ENCODE measurements at places on chromosomes 12 and 14. TPM values are rescaled to one million over a fixed set of nuclear protein-coding genes. Genes with fewer than 3 reads are reported as not detected.

GRCh38 chr12:71725011-71725410 lies 29.7 kb upstream of the RAB21 start:
- H3K27me3 ChIP-seq = no peaks in the 10 kb centered on the region
- no peaks in the 10 kb centered on the region for H3K36me3 ChIP-seq
- DNase-seq = no peak
- no peaks in the 10 kb centered on the region for H3K4me1 ChIP-seq
- H3K27ac ChIP-seq = no peak overlapping the region

DNA sequence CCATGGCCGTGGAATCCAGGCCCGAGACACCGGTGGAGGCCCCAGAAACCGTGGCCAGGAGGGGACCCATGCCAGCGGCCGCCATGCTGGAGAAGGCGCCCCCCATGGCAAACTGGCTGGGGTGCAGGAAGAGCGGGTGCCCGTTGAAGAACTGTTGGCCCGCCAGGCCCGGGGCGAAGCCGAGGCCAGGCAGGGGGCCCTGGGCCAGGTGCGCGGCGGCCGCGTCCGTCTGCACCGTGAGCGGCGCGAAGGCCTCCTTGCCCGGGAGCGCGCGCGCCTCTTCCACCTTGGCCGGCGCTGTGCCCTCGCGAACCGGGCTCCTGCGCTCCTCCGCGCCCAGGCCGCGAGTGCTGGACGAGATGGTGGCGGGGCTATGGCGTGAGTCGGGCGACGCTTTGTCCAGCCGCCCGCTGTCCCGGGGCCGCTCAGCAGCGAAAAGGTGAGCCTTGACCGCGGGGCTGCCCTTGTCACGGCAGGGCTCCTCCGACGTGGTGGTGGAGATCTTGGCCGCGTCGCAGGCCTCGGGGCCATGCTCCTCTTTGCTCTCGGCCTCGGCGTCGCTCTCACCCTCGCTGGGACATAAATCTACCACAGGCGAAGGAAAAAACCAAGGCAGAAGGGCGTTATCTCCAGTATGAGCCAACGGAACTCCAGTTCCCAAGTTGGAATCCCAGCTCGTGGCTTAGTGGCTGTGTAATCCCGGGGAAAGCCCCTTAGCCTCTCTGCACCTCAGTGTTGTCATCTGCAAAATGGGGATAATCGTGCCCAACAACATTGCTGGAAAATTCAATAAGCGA lies 9.5 kb downstream of the TBX3 start:
- H3K27me3 ChIP-seq = peaks cover 69% of the 10 kb centered on the region
- no peak for DNase-seq
- H3K36me3 ChIP-seq = no peaks in the 10 kb centered on the region
- no peak overlapping the region for H3K4me3 ChIP-seq
- H3K4me1 ChIP-seq = no peaks in the 10 kb centered on the region

DNA sequence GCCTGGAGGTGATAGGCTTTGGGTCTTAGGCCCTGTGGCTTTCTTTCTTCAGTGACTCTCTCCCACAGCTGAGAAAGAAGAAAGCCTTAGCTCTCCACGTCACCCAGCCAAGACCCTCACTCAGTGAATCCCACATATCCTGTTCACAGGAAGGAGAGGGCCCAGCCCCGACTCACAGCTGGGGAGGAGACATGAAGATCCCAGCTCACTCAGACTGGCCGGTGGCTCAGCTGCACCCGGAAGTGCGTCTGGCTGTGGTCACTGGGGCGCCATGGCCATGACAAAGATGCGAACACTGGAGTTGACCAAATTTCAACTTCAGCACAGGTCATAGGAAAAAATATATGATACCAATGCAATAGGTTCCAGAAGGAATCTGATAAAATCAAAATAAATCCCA lies 14.2 kb downstream of the DLK1 start:
- no peaks in the 10 kb centered on the region for H3K36me3 ChIP-seq
- H3K4me1 ChIP-seq = no peaks in the 10 kb centered on the region
- no peak for DNase-seq
- no peak overlapping the region for H3K4me3 ChIP-seq
- H3K27ac ChIP-seq = no peak overlapping the region

GRCh38 chr14:58133739-58134138 lies 18.3 kb downstream of the ARMH4 start:
- H3K4me1 ChIP-seq = no peaks in the 10 kb centered on the region
- H3K27me3 ChIP-seq = peaks cover 13% of the 10 kb centered on the region
- H3K4me3 ChIP-seq = no peak overlapping the region
- DNase-seq = no peak
- no peaks in the 10 kb centered on the region for H3K36me3 ChIP-seq

DNA sequence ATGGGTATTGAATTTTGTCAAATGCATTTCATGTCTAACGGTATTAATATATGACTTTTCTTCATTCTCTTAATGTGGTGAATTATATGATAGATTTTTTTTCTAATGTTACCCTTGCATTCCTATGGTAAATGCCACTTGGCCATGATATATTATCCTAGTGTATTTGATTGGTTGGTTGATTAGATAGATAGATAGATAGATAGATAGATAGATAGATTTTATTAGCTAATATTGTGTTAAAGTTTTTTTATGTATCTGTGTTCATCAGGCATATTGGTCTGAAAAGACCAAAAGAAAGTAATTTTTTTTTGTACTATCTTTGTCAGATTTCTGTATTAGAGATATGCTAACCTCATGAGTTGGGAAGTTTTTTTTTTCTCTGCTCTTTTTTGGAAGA lies 124.6 kb downstream of the TGFB3 start:
- H3K4me3 ChIP-seq = no peak overlapping the region
- no peaks in the 10 kb centered on the region for H3K36me3 ChIP-seq
- H3K27me3 ChIP-seq = no peaks in the 10 kb centered on the region
- H3K4me1 ChIP-seq = peaks cover 3% of the 10 kb centered on the region
- no peak for DNase-seq

GRCh38 chr12:43444940-43445564 lies 107.0 kb downstream of the ADAMTS20 start:
- no peaks in the 10 kb centered on the region for H3K4me1 ChIP-seq
- H3K36me3 ChIP-seq = no peaks in the 10 kb centered on the region
- no peaks in the 10 kb centered on the region for H3K27me3 ChIP-seq
- H3K27ac ChIP-seq = no peak overlapping the region

DNA sequence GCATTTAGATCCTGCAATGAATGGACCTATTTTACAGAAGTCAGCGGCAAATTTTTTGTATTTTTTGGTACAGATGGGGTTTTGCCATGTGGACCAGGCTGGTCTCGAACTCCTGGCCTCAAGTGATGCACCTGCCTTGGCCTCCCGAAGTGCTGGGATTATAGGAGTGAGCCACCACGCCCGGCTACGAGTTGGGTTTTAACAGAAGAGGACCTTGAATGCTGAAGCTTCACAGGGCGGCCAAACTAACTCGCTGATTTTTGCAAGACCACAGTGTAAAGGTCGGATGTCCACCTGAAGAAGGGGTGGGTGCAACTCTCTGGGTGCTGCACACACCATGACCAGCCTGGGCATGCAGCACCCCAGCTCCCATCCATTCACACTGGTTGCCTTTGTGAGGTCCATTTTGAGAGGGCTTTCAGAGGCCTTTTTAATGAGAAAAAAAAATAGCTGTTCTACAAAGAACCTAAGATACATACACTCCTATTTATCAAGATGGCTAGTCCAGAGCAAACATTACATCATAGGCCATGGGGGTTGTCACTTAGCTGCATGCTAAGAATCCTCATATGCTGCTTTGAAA lies 21.6 kb upstream of the CDK2AP1 start:
- H3K27ac ChIP-seq = no peak overlapping the region
- no peaks in the 10 kb centered on the region for H3K27me3 ChIP-seq
- H3K4me3 ChIP-seq = no peak overlapping the region
- DNase-seq = no peak
- peaks cover 2% of the 10 kb centered on the region for H3K4me1 ChIP-seq

GRCh38 chr14:58722441-58722840 lies 84.7 kb downstream of the DACT1 start:
- DNase-seq = no peak
- H3K36me3 ChIP-seq = no peaks in the 10 kb centered on the region
- H3K4me1 ChIP-seq = no peaks in the 10 kb centered on the region
- H3K27me3 ChIP-seq = no peaks in the 10 kb centered on the region
- no peak overlapping the region for H3K27ac ChIP-seq

GRCh38 chr14:60189923-60190840 lies 25.0 kb upstream of the DHRS7 start:
- H3K4me3 ChIP-seq = no peak overlapping the region
- peaks cover 2% of the 10 kb centered on the region for H3K27me3 ChIP-seq
- DNase-seq = no peak
- H3K36me3 ChIP-seq = no peaks in the 10 kb centered on the region
- H3K4me1 ChIP-seq = no peaks in the 10 kb centered on the region

GRCh38 chr12:66048218-66048834 lies 82.2 kb downstream of the LLPH start:
- no peaks in the 10 kb centered on the region for H3K4me1 ChIP-seq
- peaks cover under 1% of the 10 kb centered on the region for H3K27me3 ChIP-seq
- H3K4me3 ChIP-seq = no peak overlapping the region
- DNase-seq = no peak

- no peak overlapping the region for H3K27ac ChIP-seq
- H3K4me1 ChIP-seq = no peaks in the 10 kb centered on the region
- no peak overlapping the region for H3K4me3 ChIP-seq
- H3K27me3 ChIP-seq = peaks cover 11% of the 10 kb centered on the region
- no peak for DNase-seq
Observed at GRCh38 chr12:113401066-113402000, 2.4 kb downstream of the SDS start.

DNA sequence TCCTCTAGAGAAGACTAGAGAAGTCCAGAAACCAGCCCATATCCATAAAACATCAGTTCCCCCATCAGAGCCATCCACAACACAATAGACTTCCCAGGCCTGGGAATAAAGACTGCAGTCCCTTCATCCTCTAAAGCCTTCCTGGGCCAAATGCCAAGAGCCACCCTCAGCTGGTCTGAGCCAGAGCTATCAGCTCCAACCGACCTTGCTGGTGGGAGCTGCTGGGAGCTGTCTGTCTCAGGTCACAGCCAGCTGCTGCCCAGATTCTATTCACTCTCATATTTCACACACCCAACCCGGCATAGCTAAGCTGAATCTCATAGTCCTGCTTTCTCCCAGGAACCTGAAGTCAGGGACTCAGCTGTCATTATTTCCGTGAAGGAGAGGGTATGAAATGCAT lies 10.9 kb upstream of the TFCP2 start:
- DNase-seq = no peak
- H3K27me3 ChIP-seq = no peaks in the 10 kb centered on the region
- no peak overlapping the region for H3K27ac ChIP-seq
- no peaks in the 10 kb centered on the region for H3K4me1 ChIP-seq
- no peaks in the 10 kb centered on the region for H3K36me3 ChIP-seq

Gene COX8C
- not detected for total RNA-seq

Gene ANKS1B
- total RNA-seq = not detected

Gene FGFR1OP2
- 68.5 TPM for total RNA-seq

Gene TMEM117
- total RNA-seq = 5.0 TPM

Gene BEST3
- total RNA-seq = not detected

Gene C12orf50
- total RNA-seq = not detected

Gene SERPINA4
- not detected for total RNA-seq

Gene COL2A1
- not detected for total RNA-seq

Gene SVOP
- total RNA-seq = not detected

Gene EPYC
- not detected for total RNA-seq

All from natural killer cell treated with Interleukin-12 subunit alpha and Interleukin-12 subunit beta and Interleukin-15 and Interleukin-18, amount 100 ng/mL, for 72 hours (primary cell).